ENCODE measurements at places on chromosomes 3 and 15. TPM values are rescaled to one million over a fixed set of nuclear protein-coding genes. Genes with fewer than 3 reads are reported as not detected.

The KIF7 gene
- total RNA-seq: 3.7 TPM

The PPARG gene
- total RNA-seq: 0.41 TPM

The RASGRF1 gene
- total RNA-seq: not detected

GRCh38 chr15:82936966-82937711 lies 15.4 kb downstream of the HOMER2 start:
- no peak overlapping the region for H3K27ac ChIP-seq
- H3K4me1 ChIP-seq: peaks cover 12% of the 10 kb centered on the region
- no peaks in the 10 kb centered on the region for H3K27me3 ChIP-seq
- no peaks in the 10 kb centered on the region for H3K36me3 ChIP-seq

GRCh38 chr3:123948449-123948848 lies 12.6 kb downstream of the CCDC14 start:
- H3K27me3 ChIP-seq: no peaks in the 10 kb centered on the region
- no peaks in the 10 kb centered on the region for H3K4me1 ChIP-seq
- no peak for DNase-seq
- H3K4me3 ChIP-seq: no peak overlapping the region

DNA sequence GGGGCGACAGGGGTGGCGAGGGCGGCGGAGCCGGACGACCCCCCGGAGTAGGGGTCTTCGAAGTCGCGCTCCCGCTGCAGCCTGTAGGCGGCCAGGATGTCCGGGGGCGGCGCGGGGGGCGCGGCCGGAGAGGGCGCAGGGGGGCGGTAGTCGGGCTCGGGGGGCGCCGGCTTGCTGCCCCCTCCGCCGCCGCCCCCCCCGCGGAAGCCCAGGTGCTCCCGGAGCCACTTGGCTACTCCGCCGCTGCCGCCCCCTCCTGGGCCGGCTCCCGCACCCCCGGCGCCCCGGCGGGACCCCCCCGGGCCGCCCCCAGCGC lies 230 bp downstream of the SHF start:
- H3K4me3 ChIP-seq: no peak overlapping the region
- H3K27me3 ChIP-seq: no peaks in the 10 kb centered on the region
- H3K36me3 ChIP-seq: no peaks in the 10 kb centered on the region
- H3K4me1 ChIP-seq: peaks cover 28% of the 10 kb centered on the region
- no peak overlapping the region for H3K27ac ChIP-seq

GRCh38 chr3:120203016-120203415 lies 82.0 kb downstream of the GPR156 start:
- no peak overlapping the region for H3K27ac ChIP-seq
- H3K4me1 ChIP-seq: no peaks in the 10 kb centered on the region
- H3K4me3 ChIP-seq: no peak overlapping the region
- H3K27me3 ChIP-seq: no peaks in the 10 kb centered on the region
- H3K36me3 ChIP-seq: no peaks in the 10 kb centered on the region

- H3K27me3 ChIP-seq: no peaks in the 10 kb centered on the region
- H3K4me3 ChIP-seq: no peak overlapping the region
- peaks cover 3% of the 10 kb centered on the region for H3K36me3 ChIP-seq
- DNase-seq: no peak
- H3K27ac ChIP-seq: no peak overlapping the region
These were observed 550.7 kb upstream of the DPPA4 start for GRCh38 chr3:109888026-109888425.

DNA sequence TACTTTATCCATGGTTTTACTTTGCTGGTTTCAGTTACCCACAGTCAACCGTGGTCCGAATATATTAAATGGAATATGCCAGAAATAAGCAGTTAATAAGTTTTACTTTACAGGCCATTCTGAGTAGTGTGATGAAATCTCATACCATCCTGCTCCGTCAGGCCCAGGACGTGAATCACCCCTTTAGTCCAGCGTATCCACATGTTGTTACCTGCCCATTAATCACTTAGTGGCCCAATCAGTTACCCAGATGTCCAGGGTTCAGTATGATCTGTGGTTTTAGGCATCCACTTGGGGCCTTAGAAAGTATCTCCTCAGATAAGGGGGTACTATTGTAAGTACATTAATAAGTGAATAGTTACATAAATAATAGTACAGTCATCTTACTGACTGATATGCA lies 88.0 kb downstream of the TTBK2 start:
- H3K36me3 ChIP-seq: no peaks in the 10 kb centered on the region
- DNase-seq: no peak
- no peak overlapping the region for H3K27ac ChIP-seq
- no peaks in the 10 kb centered on the region for H3K27me3 ChIP-seq
- H3K4me1 ChIP-seq: no peaks in the 10 kb centered on the region

- no peaks in the 10 kb centered on the region for H3K4me1 ChIP-seq
- no peaks in the 10 kb centered on the region for H3K36me3 ChIP-seq
- no peak overlapping the region for H3K4me3 ChIP-seq
- H3K27ac ChIP-seq: no peak overlapping the region
These were observed 604.0 kb upstream of the LMCD1 start for GRCh38 chr3:7897655-7898054.

The GOLGA6A gene
- not detected for total RNA-seq

Data from activated CD8-positive, alpha-beta T cell treated with anti-CD3 and anti-CD28 coated beads for 36 hours (primary cell).